ENCODE measurements at places on chromosomes 4 and X.

- DNase-seq: no peak
Observed at GRCh38 chrX:153445856-153446635, at the start of gene TREX2. Gene TREX2 (minus strand): TSS chrX:153446056. CDS start chrX:153445430, 626 bp downstream.

DNA sequence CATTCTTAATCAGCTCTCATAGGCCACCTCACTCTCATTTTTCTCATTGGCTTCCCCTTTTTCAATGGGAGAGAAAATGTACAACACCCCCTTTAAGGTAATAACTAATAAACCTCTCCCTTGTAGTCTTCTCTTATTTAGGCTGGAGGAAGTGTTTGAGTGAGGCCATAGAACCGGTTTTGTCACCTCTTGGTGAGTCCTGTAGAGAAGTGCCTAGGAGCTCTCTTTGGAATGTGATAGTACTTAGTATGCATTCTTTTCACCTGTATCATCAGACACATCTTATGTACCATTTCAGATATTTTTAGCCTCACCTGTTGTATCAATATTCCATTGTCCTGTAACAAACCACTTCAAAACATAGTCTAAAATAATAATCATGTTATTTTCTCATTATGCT, 3.5 kb upstream of the TAB3 start:
- no peak for DNase-seq

GRCh38 chr4:158681629-158682028, 9.5 kb downstream of the ETFDH start:
- DNase-seq: no peak

GRCh38 chrX:77949840-77950239, 19.6 kb downstream of the PGAM4 start:
- DNase-seq: no peak

DNA sequence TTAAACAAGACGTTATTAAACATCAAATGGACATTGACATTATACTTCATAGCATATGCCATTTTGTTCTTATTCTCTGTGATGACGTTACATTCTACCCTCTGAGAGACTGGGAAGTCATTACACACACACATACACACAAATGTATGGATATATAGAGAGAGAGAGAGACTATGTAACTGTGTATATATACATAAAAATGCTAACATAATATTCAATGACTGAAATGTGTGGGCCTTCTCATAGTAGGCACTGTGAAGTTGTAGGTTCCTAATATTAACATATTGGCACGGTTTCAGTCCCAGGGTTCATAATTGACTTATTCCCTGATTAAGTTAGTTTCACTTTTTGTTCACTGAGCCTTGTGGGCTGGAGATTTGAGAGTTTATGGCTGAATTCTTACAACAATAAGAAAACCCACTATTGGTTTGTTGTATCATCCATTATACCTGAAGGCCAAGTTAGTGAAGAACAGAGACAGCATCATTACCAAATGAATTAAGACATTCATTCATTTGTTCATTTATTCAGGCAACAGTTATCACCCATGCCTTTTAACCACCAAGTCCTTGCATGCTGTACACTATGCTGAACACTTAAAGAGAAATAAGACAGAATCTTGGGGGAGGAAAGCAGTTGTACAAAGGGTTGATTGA, 68.5 kb downstream of the GAB1 start:
- DNase-seq: no peak

DNA sequence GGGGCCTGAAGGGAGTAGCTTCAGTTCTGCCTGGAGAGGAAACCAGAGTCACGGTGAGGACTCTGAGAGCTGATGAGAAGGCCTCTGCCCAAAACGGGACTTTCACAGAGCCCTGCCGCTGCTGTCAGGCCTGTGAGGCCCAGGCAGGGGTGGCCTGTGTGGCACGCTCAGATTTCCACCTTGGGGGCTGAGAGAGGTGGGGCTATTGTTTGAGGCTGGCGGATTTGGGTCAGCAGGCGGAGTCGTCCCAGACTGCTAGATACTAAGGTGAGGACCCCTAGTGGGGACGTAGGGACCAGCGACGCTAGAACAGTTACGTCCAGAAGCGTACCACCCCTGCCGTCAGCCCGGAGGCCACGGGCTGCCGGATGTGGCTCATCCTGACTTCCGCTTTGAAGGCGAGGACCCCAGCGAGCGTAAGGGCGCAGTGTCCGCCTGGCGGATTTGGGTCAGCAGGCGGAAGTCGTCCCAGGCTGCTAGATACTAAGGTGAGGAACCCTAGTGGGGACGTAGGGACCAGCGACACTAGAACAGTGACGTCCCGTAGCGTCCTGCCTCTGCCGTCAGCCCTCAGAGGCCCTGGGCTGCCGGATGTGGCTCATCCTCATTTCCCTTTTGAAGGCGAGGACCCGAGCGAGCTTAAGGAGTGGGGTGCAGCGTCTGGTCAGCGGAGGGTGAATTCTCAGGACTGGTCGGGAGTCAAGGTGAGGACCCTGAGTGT, at the start of gene MAGEB1:
Gene MAGEB1, plus strand, starts transcription at position 378 of the 721 bp plus-strand sequence. CDS start 3,348 bp downstream, outside the sequence.
- no peak for DNase-seq

DNA sequence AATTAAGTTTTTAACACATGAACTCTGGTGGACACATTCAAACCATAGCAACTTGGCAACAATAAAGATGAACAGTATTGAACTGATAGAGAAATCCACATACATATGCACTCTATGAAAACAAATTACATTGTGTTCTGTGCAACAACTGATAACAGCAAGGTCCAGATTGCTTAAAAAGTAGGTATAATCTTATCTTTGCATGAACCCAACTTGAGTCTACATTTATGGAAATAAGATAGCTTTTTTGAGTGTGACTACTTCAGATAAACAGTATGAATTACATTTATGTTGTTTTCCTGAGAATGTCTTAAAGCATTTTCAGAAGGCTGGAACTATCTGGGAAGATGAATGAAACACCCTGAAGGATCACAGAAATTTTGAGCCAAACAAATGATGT, 212.6 kb upstream of the GK2 start:
- DNase-seq: no peak

GRCh38 chr4:55117511-55117910, 7.9 kb downstream of the KDR start:
- no peak for DNase-seq

- no peak for DNase-seq
Observed at GRCh38 chr4:134702374-134702773, 500.8 kb upstream of the PABPC4L start.

- no peak for DNase-seq
Observed at GRCh38 chrX:15645266-15645665, 19.3 kb downstream of the CLTRN start.

GRCh38 chr4:88021824-88022223, 14.4 kb downstream of the PKD2 start:
- no peak for DNase-seq

GRCh38 chr4:143858456-143858855, 46.9 kb downstream of the GYPE start:
- DNase-seq: no peak

DNA sequence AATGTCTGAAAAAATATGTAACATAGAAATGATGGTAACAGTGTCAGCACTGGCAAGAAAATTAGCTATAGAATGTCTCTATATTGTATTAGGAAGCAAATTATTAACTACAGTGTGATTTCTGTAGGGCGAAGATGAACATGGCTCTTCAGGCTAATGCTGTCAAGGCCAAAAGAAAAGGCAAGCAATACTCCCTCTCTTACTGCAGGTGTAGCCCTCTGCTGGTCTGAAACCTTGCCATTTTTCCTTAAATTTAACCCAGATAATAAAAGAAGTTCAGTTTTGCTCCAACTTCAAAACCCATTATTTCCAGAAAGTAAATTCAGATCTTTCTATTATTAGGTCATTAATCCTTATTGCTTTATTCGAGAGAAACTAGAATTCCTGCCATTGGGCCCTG, 215.9 kb downstream of the LRBA start:
- no peak for DNase-seq

- no peak for DNase-seq
Observed at GRCh38 chr4:156870861-156871260, 100.7 kb downstream of the PDGFC start.

DNA sequence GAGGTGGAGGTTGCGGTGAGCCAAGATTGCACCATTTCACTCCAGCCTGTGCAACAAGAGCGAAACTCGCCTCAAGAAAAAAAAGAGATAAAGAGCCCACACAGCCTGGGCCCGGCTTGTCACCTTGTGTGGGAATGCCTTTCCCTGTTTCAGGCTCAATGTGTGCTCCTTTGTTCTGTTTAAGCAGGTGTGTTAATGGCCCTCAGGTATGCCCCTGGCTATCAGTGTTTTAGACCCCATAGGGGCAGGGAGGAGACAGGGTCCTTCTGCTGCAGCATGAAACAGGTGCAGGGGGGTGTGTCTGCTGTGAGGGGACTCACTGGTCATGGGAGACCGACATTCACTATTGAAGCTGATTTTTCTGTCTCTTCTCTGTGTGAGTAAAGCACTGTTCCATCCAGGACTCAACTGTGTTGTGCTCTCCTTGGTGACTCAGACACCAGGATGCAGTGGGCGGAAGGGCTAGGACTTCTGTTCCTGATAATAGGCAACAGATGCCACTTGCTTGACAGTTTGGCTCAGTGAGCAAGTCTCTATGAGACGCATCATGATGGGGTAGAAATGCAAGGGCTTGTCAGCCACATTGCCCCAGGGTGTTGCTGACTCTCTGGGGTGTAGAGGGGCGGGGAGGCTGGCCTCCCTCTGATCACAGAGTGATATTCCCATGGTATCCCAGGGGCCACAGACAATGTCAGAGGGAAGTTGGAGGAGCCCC, 15.6 kb upstream of the LAP3 start:
- peak; percentile 0 for DNase-seq

DNA sequence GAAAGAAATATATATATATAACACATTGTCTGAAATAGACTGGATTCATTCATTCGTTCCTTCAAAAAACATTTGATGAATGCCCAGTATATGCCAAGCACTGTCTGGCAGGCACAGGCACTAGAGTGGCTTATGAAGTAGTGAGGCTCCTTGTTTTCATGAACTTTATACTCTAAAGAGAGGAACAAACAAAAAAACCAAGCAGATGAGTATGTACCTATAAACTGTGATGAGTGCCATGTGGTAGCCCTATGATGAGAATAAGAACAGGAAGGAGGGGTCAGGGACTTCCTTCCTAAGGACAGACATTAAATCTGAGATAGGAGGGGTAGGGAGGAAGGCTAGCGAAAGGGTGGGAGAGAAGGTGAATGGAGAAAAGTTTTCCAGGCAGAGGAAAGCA, 19.5 kb upstream of the PDGFRA start:
- no peak for DNase-seq

GRCh38 chrX:47321386-47321785, 49.0 kb upstream of the ZNF157 start:
- DNase-seq: no peak

DNA sequence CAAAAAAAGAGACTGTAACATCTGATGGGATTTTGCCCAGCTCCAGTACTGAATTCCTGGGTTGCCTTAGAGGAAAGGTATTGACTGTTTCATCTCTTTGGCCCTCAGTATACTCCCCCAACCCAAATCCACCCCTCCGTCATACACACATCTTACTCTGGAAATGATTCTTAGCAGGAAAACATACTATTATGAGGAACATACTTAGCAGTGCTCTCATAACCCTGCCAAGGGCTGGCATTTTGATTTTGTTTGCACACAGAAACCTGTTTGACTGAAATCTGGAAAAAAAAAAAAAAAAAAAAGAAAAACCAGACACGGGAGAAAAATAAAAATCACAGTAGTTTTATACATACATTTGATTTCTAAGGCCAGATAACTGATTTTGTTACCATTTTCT, 19.4 kb upstream of the AR start:
- no peak for DNase-seq

GRCh38 chrX:84168095-84168494, 19.9 kb downstream of the RPS6KA6 start:
- no peak for DNase-seq

DNA sequence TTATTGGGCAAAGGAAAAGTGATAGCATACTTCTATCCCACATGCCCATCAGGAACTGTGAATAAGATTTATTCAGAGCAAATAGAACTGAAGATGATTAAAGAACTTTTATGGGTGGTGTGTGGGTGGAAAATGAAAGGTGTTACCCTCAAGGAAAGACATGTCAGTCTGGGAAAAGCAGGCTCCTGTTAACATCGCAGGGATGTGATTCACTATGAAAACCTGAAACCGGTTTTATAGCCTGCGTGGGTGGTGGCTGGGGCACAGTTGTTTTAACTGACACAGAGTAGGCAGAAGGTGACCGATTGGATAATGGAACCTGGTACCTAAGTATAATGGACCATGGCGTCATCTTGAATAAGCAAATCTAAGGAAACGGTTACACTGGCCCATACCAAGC, 61.3 kb upstream of the CASK start:
- no peak for DNase-seq

DNA sequence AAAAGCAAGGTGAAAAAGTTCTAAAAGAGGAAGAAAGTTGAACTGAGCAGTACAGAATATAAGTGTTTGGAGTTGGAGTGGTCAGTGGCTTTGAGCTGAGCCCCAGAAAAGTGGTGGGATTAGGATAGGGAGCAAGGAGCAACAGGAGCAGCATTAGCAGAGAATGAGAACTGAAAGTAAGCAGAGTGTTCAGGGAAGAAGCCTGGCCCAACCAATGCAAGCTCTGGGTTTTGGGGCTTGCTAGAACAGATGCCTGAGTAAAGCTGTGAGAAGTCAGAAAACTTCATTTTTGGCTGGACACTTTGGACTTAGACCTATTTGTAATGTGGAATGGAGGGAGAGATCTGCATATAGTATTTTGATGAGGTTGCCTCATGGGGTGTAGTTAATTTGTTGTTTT, 17.8 kb downstream of the JADE1 start:
- DNase-seq: no peak

GRCh38 chr4:128461291-128462102, 173.9 kb upstream of the PGRMC2 start:
- no peak for DNase-seq

GRCh38 chrX:10620121-10620699, at the start of gene MID1:
Gene MID1 (minus strand): TSS chrX:10620585. CDS start chrX:10567547, 53,038 bp downstream.
- DNase-seq: peak; percentile 56

DNA sequence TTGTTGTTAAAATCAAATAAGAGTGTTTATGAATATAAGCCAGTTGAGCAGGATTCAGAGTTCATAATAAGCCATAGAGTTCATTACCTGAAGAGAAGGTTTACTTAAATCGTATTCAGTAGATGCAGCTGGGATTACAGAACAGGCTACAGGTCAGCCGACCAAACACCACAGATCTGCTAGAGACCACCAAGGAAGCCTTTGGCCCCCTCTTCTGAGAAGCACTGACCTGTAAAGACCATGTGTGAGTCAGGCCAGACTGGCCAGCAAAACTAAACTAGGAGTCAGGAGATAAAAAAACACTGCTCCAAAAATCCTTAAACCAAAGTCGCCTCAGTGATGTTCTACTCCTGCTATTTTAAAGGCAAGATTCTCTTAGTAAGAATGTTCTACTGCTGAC, 1125.5 kb downstream of the FAT4 start:
- DNase-seq: no peak

- DNase-seq: no peak
Observed at GRCh38 chr4:6527683-6528595, 47.0 kb upstream of the MAN2B2 start.

DNA sequence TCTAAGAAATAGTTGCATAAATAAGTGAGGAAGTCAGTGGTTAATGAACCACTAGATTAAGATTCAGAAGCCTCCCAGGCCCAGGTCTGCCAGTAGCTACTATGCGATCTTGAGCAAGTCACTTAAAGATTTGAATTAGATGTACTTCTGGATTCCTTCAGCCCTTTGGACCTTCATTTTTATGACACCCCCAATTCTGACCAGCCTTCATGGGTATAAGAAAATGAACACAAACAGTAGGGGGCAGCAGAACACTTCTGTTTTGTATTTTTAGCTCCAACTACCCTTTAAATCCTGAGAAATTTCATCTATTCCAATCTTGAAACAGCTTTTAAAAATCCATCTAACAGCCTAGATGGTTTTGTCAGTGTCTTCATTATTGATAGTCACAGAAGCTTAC, 19.0 kb downstream of the TMEM47 start:
- no peak for DNase-seq

All from NCI-H2171 (cell line).